ENCODE measurements at places on chromosomes 7 and 10.

- DNase-seq, result no peak
Observed at GRCh38 chr7:157497744-157498651, 161.2 kb downstream of the DNAJB6 start.

GRCh38 chr10:66627156-66627555 is 298.7 kb upstream of the LRRTM3 start:
- no peak for DNase-seq

DNA sequence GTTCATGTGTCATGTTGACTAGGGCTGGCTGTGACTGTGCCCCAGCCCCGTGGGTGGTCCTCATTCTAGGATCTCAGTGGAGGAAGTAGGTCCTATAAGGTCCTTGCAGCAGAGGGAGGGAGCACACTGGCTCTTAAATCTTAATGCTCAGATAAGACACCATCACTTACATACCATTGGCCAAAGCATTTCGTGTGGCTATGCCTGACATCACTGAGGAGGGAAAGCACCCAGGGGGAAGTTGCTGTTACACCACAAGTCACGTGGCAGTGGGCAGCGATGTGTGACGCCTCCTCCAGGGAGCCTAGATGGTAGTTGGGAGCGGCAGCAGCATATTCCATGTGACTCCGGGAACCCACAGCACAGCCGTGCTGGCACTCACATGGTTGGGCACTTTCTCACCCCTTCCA is 224.7 kb upstream of the SH2B2 start:
- no peak for DNase-seq

DNA sequence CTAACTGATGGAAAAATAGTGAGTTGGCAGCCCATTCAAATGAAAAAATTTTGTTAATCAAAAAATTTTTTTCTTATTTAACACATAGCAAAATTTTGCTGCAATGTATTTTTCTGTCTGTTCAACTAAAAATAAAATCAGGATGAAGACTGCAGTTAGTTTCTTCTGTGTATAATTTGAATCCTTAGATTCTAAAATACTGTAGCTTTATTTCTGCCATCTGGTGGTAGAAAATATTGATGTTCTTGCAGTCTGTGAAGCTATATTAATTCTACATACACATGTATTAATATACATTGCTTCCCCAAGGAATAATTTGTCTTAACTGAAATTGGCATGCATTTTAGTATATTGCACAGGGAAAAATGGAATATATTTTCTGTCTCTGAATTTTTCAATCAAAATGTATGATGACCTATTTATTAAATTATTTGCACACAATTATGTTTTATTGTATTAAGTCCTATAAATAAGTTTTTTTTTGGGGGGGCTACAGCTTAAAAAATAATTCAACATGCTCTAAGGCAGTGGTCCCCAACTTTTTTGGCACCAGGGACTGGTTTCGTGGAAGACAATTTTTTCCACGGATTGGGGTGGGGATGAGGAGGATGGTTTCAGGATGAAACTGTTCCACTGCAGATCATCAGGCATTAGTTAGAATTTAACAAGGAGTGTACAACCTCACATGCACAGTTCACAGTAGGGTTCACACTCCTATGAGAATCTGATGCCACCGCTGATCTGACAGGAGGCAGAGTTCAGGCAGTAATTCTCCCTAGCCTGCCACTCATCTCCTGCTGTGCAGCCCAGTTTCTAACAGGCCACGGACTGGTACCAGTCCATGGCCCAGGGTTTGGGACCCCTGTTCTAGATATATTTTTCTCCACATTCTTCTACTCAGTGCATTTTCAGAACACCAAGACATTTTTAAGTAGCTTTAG is 119.4 kb downstream of the GNAT3 start:
- DNase-seq, result no peak

DNA sequence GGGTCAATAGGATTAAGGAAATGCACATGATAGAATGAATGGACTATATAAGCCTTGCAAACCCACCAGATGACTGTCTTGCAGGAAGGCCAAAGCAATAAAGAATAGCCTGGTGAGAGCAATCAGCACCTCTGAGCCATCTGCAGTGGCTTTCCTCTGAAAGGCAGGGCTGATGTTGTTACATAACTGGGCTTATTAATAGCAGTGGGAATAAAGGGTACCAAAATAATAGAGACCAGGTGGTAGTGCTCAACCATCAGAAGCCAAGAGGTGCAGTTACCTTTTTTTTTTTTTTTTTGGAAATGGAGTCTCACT is 16.8 kb upstream of the VPS26A start:
- no peak for DNase-seq

GRCh38 chr7:123367031-123367430 is 167.3 kb upstream of the SLC13A1 start:
- DNase-seq, result no peak

- no peak for DNase-seq
Observed at GRCh38 chr10:93081834-93082233, 8.1 kb downstream of the CYP26A1 start.

GRCh38 chr10:110313674-110314073 is 9.0 kb upstream of the SMNDC1 start:
- DNase-seq, result no peak

- no peak for DNase-seq
Observed at GRCh38 chr10:43682956-43683355, 34.3 kb upstream of the ZNF32 start.

DNA sequence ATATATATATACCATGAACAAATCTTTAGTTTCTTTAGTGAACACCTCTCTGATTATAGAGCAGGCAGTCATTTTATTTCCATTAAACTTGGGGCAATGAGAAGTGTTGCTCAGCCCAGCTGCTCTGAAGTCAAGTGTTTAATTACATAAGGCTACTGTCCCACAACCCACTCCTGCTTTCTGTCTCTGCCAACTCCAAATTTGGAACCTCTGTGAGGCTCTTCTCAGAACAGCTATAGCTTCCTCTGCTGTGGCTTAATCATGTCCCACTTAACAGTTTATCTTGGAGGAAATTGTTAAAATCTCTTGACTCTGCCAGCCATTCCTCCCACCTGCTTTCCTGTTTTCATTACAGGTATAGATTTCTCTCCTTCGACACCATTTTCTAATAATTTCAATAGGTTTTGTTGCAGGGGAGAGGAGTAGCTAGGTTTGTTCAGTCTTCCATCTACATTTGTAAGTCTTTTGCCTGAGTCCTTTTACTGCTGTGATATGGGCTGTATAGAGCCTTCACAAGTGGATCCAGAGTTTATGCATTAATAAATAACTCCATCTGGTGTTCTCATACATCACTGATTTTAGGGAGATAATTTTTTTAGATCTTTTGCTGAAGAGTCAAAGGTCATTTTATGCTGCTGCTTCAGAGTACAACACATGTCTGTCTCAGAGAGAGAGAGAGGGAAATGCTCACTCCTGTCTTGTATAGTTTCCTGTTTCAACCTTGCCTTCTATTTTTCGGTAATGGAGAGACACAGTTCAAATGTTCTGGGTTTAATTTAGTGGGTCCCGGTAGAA is 170.4 kb downstream of the WNT2 start:
- DNase-seq, result no peak

GRCh38 chr10:82922755-82923154 is 1047.8 kb downstream of the NRG3 start:
- DNase-seq, result no peak

DNA sequence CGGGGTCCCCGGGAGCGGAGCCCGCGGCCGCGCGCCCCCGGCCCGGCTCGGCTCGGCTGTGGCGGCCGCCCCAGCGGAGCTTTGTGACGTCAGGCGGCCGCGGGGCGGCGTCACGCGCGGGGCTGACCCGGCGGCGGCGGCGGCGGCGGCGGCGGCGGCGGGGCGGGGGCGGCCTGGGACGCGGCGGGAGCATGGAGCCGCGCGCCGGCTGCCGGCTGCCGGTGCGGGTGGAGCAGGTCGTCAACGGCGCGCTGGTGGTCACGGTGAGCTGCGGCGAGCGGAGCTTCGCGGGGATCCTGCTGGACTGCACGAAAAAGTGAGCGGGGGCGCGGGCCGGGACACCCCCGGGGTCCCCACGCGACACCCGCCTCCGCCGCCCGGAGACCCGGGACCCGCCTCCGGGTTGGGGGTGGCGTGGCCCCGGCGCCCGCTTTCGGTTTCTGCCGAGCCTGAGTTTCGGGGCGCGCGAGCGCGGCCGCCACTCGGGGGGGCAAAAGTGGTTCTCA is at the start of gene PWWP2B:
PWWP2B (plus strand) TSS at position 165 of the 506 bp plus-strand sequence; CDS start at position 192, 27 bp downstream.
- peak; percentile 35 for DNase-seq

DNA sequence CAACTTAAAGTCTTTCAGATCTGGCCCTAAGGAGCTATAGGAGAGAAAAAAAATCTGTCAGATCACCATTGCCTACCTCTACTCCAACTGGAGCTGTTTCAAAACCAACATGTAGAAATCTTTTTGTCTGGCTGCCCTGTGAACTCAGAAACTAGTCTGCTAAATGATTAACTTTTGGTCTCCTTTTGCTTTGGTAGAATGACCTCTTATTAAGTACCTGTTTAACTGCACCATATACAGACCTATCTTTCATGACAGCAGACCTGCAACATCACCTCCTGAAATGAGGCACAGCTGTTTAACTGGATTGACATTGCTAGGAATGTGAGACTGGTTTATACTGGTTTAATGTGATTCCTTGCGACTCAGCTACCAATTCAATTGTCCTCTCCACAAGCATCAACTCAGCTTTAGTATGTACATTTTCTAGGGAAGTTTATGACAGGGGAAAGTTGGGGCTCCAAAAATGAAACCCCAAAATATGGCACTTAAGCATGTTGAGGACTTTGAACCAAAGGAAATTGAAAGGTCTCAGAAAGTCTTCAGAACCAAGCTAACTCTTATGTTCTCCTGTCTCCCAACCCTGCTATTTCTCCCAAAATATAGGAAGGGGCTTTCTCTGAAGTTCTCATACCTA is 1.8 kb downstream of the CYP3A43 start:
- no peak for DNase-seq

DNA sequence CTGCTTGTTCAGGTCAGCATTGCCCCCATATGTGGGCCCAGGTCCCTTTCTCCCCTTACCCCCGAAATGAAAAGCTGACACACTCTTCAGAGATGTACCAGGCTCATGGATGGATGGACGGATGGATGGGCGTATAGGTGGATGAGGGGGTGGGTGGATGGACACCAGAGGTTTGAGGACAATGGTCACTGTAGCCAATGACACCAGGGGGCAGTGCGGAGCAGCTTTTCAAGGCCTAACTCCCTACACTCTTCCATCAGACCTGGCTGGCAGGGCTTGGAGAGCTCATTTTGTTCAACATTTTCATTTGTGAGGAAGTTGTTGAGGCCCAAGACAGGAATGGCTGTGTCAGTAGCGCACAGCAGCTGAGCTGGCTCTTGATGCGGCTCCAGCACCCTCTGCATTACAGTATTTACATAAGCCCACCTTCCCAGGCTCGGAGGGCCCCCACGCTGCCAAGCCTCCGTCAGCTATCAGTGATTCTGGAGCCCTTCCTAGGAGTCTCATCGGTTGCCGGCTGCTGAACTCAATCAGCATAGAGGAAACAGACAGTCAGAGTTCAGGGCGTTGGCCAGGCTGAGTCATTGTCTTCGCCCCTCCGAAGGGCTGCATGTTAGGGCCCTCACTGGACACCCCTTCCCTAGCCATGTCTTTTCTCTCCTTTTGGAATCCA is 11.6 kb upstream of the FFAR4 start:
- DNase-seq, result peak; percentile 4

DNA sequence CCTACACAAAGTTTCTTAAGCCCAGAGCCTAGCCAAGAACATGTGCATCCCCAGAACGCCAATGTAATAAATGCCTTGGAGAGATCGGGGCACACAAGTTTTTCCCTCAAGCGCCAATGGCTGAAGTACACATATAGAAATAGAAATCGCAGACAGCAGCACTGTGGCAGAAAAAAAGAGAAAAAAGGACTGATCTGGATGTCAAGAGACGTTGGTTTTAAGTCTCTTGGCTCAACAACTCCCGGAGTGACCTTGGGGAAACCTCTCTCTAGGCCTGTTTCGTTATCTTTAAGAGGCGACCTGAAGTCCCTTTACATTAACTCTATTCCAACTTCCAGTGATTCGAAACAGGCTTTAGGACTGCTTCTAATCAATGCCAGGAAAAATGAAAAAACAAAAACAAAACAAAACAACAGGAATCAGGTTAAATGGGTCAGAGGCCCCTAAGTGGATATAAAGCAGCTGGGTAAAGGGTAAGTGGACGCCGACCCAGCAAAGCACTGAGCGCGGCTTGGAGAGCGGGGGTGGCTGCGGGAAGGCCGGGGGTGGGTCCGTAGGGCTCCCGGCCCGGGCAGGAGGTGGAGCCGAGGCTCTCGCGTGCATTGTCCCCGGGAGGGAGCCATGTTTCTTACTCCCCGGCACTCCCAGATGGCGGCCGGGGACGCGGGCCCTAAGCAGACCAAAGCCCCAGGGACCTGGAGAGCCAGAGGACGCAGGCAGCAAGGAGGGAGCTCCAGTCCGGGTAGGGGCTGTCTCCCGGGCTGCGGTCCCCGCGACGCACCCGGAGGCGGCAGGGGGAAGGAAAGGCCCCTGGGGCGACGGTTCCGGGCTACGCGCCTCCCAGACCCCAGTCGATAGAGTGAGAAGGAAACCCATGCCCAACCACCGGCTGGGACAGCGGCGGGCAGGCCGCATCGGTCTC is 757 bp downstream of the EIF3A start:
- DNase-seq, result peak; percentile 38

GRCh38 chr10:3867454-3868270 is 82.7 kb upstream of the KLF6 start:
- DNase-seq, result no peak

DNA sequence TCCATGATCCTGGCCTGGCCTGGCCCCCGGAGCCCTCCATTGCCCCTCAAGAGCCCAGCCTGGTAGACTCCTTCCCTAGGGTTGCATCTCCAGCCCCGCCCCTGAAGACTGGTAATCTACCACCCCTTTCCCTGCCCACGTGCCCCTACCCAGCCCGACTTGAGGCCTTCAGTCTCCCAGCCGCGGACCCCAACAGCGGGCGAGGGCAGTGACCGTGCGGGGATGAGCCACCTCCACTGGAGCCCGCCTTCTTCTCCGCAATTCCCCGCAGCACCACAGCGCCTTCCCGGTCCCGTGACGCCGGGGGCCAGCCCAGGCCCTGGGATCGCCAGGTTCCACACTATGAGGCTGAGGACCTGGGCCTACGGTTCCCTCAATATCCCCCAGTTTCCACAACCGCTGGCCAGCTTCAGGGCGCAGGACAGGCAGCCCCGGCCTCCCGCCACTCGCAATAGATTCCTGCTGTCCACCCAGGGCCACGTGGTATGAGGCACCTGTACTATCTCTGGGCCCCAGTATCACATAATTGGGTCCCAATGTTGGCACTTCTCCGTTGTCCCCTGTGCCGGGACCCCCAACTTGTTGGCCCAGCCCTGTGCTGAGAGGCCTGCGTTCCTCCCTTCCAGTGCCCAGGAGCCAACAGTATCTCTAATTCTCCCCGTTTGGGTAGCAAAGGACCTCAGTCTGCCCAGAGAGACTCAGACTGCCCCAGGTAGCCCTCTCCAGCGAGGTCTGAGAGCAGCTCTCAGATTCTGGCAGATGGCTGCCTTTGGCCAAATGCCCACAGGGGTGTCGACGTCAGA is 1.1 kb upstream of the GPRIN2 start:
- DNase-seq, result no peak

- DNase-seq, result no peak
Observed at GRCh38 chr10:12937527-12937926, 64.0 kb downstream of the CCDC3 start.
